ENCODE measurements at places on chromosomes 5 and 9. TPM values are rescaled to one million over a fixed set of nuclear protein-coding genes. Genes with fewer than 3 reads are reported as not detected.

Gene DBH
- not detected for total RNA-seq

Gene SLC1A1
- 0.12 TPM for total RNA-seq

Gene PCDHGA7
- 0.24 TPM for total RNA-seq

Gene TCF7
- 107 TPM for total RNA-seq

Gene CDX1
- not detected for total RNA-seq

Gene PDCD1LG2
- total RNA-seq = 10.5 TPM

Gene ZBTB34
- 9.4 TPM for total RNA-seq

Gene ZNF474
- total RNA-seq = 0.25 TPM

Gene GARIN3
- not detected for total RNA-seq

Gene TTLL11
- 2.8 TPM for total RNA-seq

Gene GFRA3
- total RNA-seq = 0.17 TPM

Gene NEUROG1
- total RNA-seq = not detected

Gene NUDT12
- 0.27 TPM for total RNA-seq

Gene SPEF2
- total RNA-seq = 7.8 TPM

Gene FGF10
- not detected for total RNA-seq

Gene CCNO
- total RNA-seq = not detected

Gene UBAP1
- 38.6 TPM for total RNA-seq

Gene SPOCK1
- 0.07 TPM for total RNA-seq

Gene SOHLH1
- not detected for total RNA-seq

Gene ALDOB
- not detected for total RNA-seq

Gene CCNG1
- total RNA-seq = 103 TPM

Gene SLC36A2
- total RNA-seq = not detected

Gene CCL21
- not detected for total RNA-seq

Gene SPATA31D4
- not detected for total RNA-seq

Gene PLCXD3
- total RNA-seq = not detected

Gene IFNK
- not detected for total RNA-seq

Gene GGTA1
- 0.20 TPM for total RNA-seq

Gene FST
- total RNA-seq = not detected

Gene EGFLAM
- not detected for total RNA-seq

Gene SPINK6
- total RNA-seq = not detected

Gene CDH9
- total RNA-seq = not detected

Gene ANKRD18B
- 2.4 TPM for total RNA-seq

Gene C5
- 0.83 TPM for total RNA-seq

Gene PAEP
- total RNA-seq = not detected

Gene PCDHA1
- total RNA-seq = not detected

Gene INIP
- 33.5 TPM for total RNA-seq

Gene TAF11L5
- total RNA-seq = not detected

Gene TMOD1
- total RNA-seq = 1.6 TPM

Gene CCIN
- total RNA-seq = 0.17 TPM

Gene PHYHD1
- total RNA-seq = 2.9 TPM

Gene SLC1A3
- not detected for total RNA-seq

Gene NR5A1
- total RNA-seq = not detected

Gene IL33
- not detected for total RNA-seq

Gene MAMDC4
- 26.0 TPM for total RNA-seq

Gene SLC4A9
- 0.10 TPM for total RNA-seq

Gene BHMT2
- not detected for total RNA-seq

Measured in T-helper 1 cell treated with Interleukin-12 subunit alpha and Interleukin-12 subunit beta and Interleukin-4 antibody, amounts not matched to agents 30 ng/mL and 1 ng/mL, for 36 hours (primary cell).